ENCODE measurements at places on chromosomes 1 and 21.

- no peak for DNase-seq
Measured at GRCh38 chr1:226404063-226404903, 3.6 kb downstream of the PARP1 start.

GRCh38 chr1:43235040-43235439 lies 34.7 kb upstream of the TMEM125 start:
- DNase-seq, result no peak

- no peak for DNase-seq
Measured at GRCh38 chr1:178961331-178961730, 64.4 kb upstream of the FAM20B start.

GRCh38 chr1:1112237-1112985 lies 3.5 kb downstream of the C1orf159 start:
- no peak for DNase-seq

DNA sequence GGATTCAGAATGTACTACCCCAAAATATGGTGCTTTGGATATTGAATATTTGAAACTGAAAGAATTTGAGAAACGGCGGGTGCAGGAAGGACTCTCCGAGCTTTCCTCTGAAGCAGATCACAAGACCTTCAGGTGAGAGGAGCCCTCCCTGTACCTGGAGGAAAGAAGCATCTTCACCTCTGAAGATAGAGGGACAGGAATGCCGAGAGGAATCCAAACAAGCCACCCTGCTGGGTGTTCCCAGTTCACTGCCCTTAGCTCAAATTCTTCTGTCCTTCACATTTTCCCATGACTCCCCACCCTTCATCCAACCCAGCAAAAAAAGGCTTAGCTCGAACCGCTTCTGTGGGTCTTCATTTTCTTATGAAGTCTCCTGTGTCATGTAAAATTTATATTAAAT lies 18.2 kb upstream of the PADI2 start:
- DNase-seq, result no peak

GRCh38 chr1:226579781-226580323 lies 31.3 kb downstream of the STUM start:
- no peak for DNase-seq

GRCh38 chr1:238153253-238153652 lies 262.5 kb upstream of the ZP4 start:
- DNase-seq, result no peak

DNA sequence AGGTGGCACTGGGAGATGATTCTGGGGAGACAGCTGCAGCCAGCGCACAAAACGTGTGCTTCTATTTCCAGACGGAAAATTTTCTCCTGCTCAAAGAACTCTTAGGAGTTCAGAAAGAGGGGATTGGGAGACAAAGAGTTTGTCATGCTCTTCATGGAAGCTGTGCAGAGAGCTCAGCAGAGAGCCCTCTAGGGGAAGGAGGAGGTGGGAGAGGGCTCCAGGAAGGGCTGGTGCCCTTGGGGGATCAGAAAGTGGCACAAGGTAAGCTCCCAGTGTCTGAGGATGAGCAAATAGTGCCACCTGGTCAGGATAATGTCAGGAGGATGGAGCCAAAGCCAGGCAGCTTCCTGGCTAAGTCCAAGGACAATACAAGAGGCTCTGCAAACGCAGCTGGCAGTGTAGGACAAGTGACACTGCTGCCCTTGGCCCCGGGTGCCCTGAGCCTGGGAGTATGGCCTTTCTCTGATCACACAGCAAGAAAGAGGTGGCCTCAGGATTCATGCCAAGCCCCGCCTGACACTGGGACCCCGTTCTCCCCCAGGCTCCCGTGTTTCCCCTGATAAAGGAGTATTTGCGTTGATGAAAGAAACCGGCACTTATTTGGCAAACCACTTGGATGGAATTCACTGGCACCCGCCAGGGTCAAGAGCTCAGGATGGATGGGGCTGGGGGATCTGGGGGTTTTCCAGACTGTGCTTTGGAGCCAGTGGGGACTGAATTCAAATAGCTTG lies 254.0 kb downstream of the PTPRU start:
- DNase-seq, result no peak

- no peak for DNase-seq
Measured at GRCh38 chr21:41045534-41046268, 122.3 kb upstream of the BACE2 start.

DNA sequence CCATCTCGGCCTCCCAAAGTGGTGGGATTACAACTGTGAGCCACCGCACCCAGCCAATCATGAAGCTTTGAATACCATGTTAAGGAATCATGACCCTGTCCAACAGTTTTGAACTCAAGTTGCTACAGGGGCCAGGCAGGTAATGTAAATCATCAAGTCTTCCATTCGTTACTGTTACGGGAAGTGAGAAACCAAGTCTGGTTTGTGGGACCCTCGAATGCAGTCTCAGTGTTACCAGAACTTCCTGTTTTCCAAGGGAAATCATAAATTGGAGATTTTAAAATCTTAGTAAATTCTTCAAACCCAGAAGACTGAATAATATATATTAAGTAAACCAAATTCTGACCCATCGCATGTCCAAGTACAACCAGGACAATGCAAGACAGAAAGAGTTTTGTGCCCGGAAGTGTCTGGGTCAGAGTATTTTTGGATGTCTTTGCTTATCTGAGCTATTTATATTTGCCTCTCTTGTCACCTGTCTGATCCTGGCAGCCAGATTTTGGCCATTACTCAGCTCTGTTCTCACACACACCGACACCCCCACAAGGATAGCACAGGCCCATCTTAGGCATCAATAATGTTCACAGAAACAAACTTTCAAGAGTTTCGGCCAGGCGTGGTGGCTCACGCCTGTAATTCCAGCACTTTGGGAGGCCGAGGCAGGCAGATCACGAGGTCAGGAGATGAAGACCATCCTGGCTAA lies 8.8 kb downstream of the ATP5IF1 start:
- DNase-seq, result no peak

- no peak for DNase-seq
Measured at GRCh38 chr1:221522529-221522940, 219.4 kb downstream of the DUSP10 start.

All from activated T-cell treated with anti-CD3 and anti-CD28 coated beads, Interleukin-2, amount 50 U/mL, for 24 hours (primary cell).